ENCODE measurements at places on chromosomes 2 and 18. TPM values are rescaled to one million over a fixed set of nuclear protein-coding genes. Genes with fewer than 3 reads are reported as not detected.

DNA sequence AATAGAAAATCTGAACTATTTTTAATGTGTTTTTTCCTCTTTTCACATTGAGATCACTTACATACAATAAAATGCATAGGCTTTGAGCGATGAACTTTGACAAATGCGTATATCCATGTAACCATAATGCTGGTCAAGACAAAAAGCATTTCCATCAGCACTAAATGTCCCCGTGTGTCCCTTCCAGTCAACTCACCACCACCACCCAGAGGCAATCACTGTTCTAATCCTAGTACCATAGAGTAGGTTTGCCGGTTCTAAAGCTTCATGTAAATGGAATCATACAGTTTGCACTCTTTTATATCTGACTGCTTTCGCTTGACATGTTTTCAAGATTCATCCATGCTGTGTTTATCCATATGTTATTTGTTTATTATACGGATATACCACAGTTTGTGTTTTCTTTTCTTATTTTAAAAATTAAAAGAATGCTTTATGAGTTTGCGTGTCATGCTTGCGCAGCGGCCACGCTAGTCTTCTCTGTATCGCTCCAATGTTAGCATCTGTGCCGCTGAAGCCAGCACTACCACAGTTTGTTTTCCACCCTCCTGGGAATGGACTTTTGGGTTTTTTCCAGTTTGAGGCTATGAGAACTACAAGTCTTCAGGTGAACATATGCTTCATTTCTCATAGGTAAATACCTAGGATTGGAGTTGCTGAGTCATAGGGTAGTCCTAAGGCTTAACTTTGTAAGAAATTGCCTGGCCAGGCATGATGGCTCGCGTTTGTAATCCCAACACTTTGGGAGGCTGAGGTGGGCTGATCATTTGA is 197.5 kb upstream of the CHAC2 start:
- DNase-seq: no peak

DNA sequence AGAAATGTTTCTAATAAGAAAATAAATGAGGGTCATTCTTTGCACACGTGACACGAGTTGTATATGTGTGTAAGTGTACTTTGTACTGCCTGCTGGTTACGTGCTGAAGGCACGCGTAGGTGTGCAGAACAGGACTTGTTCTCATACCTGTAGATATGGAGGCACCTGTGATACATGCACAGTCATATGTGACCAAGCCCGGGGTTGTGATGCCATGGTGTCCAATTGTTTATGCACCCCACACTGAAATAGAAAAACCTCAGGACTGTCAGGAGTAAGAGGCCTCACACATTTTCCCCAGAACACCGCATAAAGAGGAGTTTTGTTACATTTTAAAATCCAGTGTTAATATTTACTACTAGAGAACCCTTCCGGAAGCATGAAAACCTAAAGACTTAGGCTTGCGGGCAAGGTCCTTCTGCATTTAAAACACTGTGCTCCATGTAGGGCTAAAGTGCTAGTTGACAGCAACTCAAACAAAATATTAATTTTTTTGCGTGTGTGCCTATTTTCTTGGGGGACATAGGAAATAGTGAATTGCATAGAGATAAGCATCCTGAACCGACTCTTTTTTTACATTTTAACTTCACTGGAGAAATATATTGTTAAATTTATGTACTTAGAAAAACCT is 9.3 kb downstream of the TSHZ1 start:
- no peak for DNase-seq

GRCh38 chr2:23385351-23385747 is 370 bp downstream of the KLHL29 start:
- DNase-seq: no peak

DNA sequence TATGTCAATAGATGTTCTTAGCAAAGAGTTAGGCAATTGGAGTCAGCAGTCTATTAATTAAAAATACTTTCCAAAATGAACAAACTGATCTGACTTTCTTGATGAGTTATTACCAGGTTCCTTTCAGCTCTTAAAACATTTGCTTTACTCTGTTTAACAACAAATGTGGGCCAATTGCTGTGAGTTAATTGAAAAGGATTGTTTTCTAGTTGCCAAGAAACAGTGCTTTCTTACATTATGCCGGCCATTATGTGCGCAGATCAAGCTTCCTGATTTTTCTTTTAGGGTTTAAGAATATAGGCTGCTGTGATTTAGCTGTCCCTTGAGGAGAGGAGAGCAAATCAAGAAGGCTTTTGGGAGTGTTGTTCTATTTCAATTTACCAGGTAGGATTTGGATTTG is 50.5 kb upstream of the ITPRID2 start:
- DNase-seq: no peak

- DNase-seq: no peak
These were observed 6.6 kb downstream of the GAD1 start for GRCh38 chr2:170823088-170823897.

GRCh38 chr2:159961451-159961850 is 101.0 kb downstream of the PLA2R1 start:
- DNase-seq: no peak

DNA sequence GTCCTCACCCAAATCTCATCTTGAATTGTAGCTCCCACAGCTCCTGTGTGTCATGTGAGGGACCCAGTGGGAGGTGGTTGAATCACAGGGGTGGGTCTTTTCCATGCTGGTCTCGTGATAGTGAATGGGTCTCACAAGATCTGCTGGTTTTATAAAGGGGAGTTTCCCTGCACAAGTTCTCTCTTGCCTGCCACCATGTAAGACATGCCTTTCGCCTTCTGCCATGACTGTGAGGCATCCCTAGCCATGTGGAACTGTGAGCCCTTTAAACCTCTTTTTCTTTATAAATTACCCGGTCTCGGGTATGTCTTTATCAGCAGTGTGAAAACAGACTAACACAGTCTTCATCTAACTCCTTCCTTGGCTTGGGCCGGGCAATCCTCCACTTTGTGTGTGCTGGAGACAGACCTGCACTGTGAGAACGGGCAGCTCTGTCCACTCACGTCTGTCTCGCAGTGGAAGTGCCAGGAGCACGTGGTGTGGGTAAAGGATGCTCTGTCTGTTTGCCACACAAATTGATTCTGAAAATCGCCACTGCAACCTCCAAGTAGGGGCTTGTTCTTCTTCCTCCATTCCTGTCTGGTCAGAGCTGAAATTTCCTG is 47.6 kb upstream of the OTOS start:
- no peak for DNase-seq

- no peak for DNase-seq
These were observed 314.4 kb upstream of the CDH7 start for GRCh38 chr18:65436430-65436829.

DNA sequence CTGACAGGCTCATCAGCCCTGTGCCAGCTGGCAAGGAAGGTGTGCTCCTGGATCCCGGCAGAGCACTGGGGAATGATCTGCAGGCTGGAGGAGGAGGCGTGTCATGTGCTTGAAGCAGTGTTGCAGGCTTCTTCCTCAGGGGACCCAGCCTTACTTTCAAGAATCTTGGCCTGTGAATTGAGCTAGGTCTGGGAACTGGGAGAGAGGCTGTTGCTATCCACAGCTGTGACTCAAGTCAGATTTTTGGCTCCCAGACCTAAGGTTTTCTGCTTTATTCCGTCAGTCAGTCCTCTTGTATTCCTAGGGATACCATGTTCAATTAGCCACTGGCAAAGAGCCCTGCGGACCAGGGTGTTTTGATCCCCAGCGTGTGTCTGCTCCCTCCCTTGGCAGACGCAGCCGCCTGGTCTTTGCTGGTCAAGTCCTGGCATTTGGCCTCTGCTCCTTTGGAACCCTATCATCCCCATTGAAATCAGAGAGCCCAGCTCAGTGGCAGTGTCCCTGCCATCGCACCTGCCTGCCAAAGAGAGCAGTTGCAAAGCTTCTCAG is 32.4 kb downstream of the ASB1 start:
- DNase-seq: peak; percentile 2

DNA sequence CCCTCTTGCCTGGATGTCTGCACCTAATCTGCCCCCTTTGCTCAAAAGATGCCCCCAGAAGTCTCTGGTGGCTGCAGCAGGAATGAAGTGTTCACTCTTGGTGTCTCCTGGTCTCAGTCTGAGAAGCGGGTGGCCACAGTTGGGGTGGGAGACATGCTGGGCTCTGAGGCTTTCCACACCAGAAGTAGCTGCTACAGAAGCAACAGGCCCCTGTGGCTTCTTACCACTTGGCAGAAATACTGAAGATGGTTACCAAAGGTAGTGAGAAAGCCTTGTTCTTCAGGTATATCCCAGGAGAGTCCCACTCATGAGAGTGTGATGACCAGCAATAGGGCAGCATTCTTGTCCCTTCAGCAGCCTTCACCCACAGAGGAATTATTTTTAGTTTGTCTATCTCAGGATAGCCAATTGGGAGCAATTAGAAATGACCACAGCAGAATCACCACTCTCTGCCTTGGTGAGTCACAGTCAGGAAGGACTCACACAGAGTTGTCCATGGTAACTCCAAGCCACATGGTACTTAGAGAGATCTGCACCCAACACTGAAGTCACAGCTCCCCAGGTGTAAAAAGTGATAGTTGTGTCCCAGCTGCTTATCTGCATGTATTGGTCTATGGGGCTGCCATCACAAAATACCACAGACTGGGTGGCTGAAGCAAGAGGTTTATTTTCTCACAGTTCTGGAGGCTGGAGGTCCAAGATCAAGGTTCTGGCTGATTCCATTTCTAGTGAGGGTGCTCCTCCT is 169.8 kb upstream of the ID2 start:
- DNase-seq: no peak

- DNase-seq: no peak
These were observed 325 bp upstream of the TTLL4 start for GRCh38 chr2:218710334-218710686.

GRCh38 chr2:19911808-19912509 is 10.2 kb upstream of the TTC32 start:
- no peak for DNase-seq

DNA sequence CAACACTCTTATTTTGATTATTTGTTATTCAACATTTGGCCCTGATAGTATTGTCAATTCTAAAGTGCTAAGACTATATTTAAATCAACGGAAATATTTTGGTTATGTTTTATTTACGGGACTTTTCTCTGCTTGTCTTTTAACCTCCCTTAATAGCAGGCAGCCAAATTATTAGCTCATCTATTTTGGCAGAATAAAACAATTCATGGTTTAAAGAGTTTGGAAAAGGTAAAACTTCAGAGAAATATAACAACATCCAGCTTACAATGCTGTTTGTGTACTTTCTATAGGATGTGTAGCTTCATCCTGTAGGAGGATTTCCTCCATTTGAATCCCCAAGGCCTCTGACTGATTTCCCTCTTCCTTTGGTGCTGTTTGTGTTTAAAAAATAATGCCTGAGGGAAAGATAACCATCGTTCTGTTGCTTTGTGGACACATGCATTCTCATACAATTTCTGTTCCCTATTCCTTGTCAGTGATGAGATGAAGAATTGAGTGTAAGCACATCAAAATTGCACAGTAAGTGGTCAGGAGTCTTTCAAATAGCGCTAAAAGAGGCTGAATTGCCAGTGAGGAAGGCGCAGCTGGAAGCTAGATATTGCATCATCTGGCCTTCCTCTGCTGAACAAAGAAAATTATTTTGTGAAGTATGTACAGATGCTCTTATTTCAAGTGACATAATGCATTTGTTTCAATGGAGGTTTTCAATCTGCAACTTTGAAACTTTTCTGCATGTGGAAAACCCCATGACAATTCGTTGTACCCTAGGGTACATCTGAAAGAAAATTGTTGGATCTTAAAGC is 80.3 kb downstream of the CD28 start:
- no peak for DNase-seq

DNA sequence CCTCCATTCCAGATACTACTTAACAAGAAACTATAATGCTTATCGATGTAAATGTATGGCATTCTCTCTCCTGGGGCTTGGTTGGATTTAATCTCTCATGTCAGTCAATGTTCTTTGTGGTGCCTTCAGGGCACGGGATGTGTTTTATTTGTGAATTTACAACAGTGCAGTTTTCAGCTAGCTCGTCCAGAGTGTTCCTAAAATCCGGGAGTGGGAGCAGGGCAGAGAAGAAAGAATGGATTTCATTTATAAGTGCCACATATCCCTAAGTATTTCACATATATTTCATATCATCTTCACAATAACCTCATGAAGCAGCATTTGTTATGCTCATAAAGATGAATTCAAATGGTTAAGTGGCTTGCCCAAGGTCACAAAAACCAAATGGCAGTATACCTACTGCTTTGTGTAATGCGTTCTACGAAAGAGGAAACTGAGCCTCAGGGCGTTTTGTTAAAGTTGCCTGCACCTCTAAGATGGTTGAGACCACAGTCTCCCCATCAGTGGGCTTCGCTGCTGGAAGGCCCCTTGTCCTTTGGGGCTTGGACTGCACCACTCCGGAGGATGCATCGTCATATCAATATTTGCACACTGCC is 134.7 kb upstream of the MGAT5 start:
- DNase-seq: no peak

GRCh38 chr2:22690096-22690495 is 694.9 kb upstream of the KLHL29 start:
- DNase-seq: no peak

DNA sequence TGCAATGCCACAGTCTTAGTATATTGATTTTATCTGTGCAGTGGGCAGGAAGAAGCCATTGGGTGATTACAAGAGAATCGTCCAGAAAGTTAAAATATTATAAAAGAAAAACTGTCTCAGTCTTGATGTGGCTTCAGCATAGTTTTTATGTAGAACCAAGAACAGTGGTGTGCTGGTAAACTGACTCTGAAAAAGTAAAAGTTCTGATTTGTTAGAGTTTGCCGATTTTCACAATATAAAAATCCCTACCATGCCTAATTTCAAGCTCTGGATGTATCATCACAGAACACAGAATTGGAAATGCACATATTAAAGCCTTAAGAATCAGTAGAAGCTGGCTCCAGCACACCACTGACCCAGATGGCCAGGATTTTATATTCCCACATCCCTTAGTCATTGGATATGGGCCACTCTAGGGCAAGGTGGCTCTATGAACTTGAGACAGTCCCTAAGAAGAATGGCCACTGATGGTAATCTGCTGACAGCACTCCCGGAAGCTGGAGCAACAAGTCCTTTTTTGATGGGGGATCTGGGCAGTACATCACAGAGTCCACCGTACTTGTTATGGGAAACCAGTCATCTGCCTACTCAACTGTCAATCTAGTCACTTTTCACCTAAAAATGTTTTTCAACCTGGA is 9.3 kb upstream of the PLEKHM3 start:
- no peak for DNase-seq

Gene HYCC2
- total RNA-seq: 31.4 TPM

Gene SGPP2
- total RNA-seq: 0.67 TPM

Gene DLX1
- not detected for total RNA-seq

Gene GKN2
- not detected for total RNA-seq

Gene SLC16A14
- total RNA-seq: 0.08 TPM

Gene RNMT
- total RNA-seq: 34.0 TPM

Gene IL36RN
- total RNA-seq: not detected

Gene LIPG
- total RNA-seq: 0.15 TPM
